GM23338 (cell line): ENCODE measurements at places on chromosomes 6 and 20.

- DNase-seq: no peak
Measured at GRCh38 chr6:62229231-62229630, 56.8 kb downstream of the KHDRBS2 start.

GRCh38 chr6:45815466-45816125 lies 200.1 kb downstream of the CLIC5 start:
- peak; percentile 5 for DNase-seq

GRCh38 chr6:90413867-90414266 lies 117.2 kb upstream of the BACH2 start:
- peak; percentile 86 for DNase-seq

GRCh38 chr20:58407201-58407873 lies 18.3 kb downstream of the VAPB start:
- no peak for DNase-seq

- DNase-seq: no peak
Measured at GRCh38 chr6:101429845-101430244, 36.3 kb downstream of the GRIK2 start.

DNA sequence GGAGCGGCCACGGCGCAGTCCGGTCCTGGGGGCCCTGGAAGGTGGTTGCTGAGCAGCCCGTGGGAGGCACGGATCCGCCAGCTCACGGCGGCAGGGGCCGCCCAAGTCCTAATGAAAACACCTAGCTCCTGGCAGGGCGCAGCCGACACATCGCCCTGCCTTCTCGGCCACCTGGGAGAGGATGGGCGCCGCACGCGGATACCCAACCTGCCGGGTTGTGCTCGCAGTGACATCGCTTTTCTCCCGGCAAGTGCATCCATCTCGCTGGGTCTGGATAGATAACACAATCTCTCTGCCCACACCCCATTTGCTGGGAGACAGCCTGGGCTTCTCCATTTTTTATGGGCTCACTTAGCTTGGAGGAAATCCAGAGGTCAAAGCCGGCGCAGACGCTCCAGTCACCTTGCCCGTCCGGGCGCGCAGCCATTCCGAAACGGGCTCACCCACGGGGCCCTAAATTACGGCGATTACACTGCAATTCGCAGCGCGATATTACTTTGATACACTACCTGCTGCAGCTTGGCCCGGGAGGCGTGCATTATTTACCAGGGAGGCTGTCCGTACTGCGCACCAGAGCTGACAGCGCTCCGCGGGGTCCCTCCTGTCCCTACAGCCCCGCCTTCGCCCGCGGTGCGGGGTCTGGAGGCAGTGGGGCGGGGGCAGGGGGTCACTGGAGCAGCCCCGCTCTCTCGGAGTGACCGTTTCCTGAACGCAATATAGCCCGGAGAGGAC lies 36.2 kb upstream of the CCDC167 start:
- peak; percentile 64 for DNase-seq

- DNase-seq: no peak
Measured at GRCh38 chr6:118641042-118641441, 10.3 kb downstream of the CEP85L start.

DNA sequence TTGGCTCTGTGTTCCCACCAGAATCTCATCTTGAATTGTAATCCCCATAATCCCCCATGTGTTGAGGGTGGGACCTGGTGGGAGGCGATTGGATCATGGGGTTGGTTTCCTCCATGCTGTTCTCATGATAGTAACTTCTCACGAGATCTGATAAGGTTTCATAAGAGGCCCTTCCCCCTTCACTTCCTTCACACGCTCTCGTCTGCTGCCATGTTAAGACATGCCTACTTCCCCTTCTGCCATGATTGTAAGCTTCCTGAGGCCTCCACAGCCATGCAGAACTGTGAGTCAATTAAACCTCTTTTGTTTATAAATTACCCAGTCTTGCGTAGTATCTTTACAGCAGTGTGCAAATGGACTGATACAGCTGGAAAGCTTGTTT lies 90.0 kb downstream of the ELOVL5 start:
- DNase-seq: no peak

- no peak for DNase-seq
Measured at GRCh38 chr6:104134876-104135275, 724.8 kb downstream of the HACE1 start.

GRCh38 chr6:25794784-25795183 lies 37.1 kb downstream of the SLC17A1 start:
- DNase-seq: no peak

GRCh38 chr6:166942393-166943168 lies 13.8 kb downstream of the RNASET2 start:
- no peak for DNase-seq

DNA sequence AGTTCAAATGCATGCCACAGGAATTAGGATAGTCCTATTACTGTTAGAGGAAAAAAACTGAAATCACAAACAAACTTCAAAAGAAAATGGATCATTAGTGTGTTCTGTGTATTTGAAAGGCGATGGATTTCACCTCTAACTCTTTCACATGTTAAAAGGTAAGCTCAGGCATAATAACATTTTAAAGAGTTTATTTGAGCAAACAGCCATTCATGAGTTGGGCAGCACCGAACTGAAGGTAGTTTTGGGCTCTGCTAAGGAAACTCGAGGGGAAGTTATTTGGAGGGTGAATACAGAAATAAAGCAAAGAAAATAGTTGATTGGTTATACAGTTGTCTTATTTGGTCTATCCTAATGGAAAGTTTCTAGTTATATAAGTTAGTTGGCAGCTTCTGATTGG lies 546.5 kb upstream of the POU3F2 start:
- no peak for DNase-seq

DNA sequence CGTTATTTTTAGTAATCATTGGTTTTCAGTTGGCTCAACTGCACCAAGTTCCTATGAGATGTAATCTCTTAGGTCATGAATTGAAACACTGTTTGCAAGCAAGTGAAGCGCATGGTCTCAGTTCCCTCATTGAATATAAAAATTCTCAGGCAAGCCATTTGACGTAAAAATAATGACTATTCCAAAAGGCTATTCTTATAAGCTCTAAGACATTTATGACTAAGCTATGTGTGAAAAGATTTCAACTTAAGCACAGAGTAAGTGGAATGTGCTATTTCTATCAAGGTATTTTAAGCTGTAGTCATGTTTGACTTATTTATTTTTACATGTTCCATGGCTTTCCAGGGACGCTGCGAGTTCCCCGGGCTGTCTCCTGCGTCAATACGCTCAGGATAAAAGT lies 248.5 kb downstream of the THBS2 start:
- no peak for DNase-seq

GRCh38 chr6:32852844-32853540 lies 512 bp downstream of the TAP1 start:
- DNase-seq: peak; percentile 51

- no peak for DNase-seq
Measured at GRCh38 chr6:9521152-9521530, 893.7 kb downstream of the TFAP2A start.

DNA sequence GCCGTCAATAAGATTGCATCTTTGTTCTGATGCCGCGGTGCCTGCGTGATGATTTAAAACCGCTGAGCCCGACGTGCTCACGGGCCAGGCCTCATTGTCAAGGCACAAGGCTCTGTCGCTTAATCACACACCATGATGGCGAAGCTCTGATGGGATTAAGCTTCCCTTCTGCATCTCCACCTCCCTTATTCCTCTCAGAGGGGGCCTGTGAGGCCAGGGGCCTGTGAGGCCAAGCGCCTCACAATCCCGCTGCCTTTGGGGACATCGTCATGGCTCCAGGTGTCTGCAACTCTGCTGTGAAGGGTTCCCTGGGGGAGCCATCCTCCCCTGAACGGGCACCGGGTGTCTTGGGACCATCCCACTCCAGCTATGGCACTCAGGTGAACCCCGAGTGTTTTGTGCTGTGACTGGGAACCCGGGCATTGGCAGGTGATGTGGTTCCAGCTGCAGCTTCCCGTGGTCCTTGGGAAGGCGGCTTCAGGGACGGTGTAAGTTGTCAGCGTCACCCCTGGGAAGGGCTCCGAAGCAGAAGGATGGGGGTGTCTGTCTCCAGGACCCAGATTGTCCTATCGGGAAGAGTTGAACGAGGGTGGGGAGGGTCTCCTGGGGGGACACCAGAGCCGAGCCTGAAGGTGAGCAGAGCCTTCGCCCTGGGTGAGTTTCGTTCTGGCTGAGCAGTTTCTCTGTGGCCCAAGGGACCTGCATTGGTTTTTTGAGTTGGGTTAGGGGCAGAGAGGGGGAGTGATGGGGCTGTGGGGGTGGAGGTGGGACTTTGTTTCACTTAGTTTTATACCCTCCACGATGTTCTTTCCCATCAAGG lies 18.0 kb upstream of the BHLHE23 start:
- peak; percentile 1 for DNase-seq

- DNase-seq: no peak
Measured at GRCh38 chr6:112085286-112086065, 1.8 kb downstream of the TUBE1 start.

DNA sequence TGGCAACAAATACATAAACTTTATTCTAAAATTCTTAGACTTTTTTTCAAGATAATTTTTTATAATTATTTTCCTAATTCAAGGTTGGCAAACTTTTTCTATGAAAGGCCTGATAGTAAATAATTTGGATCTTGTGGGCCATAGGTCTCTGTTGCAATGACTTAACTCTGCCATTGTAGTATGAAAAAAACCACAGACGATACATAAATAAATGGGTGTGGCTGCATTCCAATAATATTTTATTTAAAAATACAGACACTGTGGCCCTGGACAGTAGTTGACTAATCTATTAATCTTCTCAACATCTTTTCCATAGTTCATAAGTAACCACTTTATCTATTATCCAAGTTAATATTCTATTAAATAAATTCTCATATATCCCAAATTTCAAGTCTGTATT lies 281.1 kb downstream of the SYNE1 start:
- no peak for DNase-seq

DNA sequence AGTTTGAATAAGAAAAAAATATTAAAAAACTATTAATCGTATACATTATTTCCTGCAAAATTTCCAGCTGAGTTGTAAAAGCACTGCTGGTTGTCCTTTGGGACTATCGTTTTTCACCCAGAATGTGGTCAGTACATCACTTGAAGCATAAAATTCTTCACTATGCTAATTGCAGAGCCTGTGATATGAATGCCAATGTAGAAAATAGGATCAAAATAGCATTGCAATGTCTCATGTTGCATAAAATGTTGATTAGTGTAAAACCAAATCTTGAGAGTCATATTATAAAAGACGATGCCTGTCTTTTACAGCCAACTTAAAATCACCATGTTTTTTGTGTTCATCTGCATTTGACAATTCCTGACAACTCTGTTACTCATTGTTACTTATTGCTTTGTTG lies 207.7 kb downstream of the MMUT start:
- no peak for DNase-seq
